Activated CD8-positive, alpha-beta T cell treated with anti-CD3 and anti-CD28 coated beads for 36 hours (primary cell): ENCODE measurements at places on chromosomes 7 and 10. TPM values are rescaled to one million over a fixed set of nuclear protein-coding genes. Genes with fewer than 3 reads are reported as not detected.

- no peak for DNase-seq
Observed at GRCh38 chr7:64045301-64046040, at the start of gene ZNF727. ZNF727 (plus strand) TSS chr7:64045434; CDS start chr7:64045622, 188 bp downstream.

DNA sequence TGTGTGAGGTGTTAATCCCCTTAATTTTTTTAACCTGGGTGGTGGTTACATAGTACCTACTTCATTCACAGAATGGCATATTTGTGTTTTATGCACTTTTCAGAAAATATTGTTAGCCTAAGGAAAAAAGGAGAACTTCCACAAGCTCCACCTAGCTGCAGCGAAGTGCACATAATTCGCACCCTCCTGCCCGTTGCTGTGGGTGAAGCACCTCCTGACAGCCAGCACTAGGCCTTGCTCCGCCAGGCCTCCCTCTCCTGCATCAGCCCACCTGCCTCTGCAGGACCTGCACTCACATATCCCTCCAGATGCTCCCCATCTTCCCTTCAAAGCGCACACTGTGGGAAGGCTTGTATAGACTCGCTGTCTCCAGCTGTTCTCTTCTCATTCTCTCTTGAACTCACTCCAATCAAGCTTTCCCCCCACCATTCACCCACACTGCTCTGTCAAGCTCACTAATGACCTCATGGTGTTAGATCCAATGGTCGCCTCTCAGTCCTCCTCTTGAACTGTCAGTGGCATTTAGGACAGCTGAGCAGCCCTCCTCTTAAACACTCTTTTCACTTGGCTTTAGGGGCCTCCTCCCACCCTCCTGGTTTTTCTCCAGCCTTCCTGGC is 20.7 kb upstream of the GRID1 start:
- no peak for DNase-seq

DNA sequence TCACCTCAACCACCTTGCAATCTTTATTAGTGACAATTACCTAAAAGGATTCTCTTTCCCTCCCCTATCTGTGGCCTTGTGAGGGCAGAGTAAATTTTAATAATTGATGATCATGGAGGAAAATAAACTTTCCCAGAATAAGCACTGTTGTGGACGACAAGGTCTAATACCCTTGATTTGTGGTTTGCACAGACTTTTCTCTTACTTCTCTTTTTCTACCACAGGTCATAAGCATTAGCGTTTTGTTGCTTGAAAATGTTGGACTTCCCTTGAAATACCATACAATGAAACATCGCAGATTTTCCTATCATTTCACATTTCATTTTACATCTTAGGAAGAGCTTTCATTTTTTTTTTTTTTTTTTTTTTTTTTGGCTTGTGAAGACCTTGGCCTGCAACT is 188.1 kb upstream of the TMEM72 start:
- no peak for DNase-seq

DNA sequence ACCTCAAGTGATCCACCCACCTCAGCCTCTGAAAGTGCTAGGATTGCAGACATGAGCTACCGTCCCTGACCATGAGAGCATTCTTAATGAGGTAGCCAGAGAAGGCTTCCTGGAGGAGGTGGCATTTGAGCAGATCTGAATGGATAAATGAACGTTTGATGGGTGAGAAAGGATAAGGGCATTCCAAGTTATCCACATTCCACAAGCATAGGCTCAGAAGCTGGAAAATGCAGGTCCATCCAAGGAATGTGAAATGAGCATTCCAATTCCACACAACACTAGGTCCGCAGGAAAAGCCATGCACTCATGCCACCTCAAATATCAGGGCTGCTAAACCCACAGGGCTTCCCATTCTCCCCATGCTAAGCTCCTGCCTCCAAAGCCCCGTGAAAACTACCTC is 17.0 kb downstream of the TMEM130 start:
- DNase-seq = no peak

GRCh38 chr10:33350041-33350440 is 15.6 kb upstream of the NRP1 start:
- no peak for DNase-seq

DNA sequence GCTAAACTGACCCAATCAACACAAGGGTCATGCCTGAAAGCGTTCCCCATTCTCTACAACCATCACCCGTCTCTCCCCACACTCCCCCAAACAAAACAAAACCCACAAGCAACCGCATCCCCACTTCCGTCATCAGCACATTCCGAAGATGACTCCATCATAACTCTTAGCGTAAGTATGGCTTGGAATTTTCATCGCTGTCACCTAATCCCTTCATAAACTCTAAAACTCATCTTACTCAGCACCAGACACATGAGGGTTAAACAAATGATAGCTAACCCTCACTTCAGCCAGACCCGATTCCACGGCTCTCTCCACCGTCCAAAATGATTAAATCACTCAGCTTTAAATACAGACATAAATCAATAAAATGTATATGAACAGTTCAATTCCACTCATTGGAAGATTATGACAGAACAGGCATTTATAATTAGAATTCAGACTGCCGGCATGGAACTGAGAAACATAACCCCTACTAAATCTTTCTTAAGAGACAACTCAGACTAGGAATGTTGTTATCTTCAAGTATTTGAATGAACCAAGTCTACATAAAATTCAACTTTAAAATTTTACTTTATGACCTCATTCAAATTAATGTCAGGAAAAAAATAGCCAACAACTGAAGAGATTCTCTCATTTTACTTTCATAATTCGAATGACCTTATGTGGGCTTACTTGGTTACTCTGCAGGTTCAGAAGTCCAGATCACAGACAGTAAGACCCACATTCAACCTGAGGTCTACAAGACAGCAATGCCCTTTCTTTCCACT is 215.9 kb downstream of the PARD3 start:
- DNase-seq = no peak

GRCh38 chr10:59575269-59575668 is 134.4 kb downstream of the SLC16A9 start:
- no peak for DNase-seq

GRCh38 chr7:33821970-33822369 is 83.4 kb upstream of the BMPER start:
- no peak for DNase-seq

- no peak for DNase-seq
Observed at GRCh38 chr7:47503281-47503680, 78.6 kb downstream of the TNS3 start.

GRCh38 chr7:55965100-55965470 is 700 bp downstream of the NIPSNAP2 start:
- DNase-seq = no peak

GRCh38 chr10:63142136-63142535 is 9.0 kb downstream of the NRBF2 start:
- DNase-seq = no peak

DNA sequence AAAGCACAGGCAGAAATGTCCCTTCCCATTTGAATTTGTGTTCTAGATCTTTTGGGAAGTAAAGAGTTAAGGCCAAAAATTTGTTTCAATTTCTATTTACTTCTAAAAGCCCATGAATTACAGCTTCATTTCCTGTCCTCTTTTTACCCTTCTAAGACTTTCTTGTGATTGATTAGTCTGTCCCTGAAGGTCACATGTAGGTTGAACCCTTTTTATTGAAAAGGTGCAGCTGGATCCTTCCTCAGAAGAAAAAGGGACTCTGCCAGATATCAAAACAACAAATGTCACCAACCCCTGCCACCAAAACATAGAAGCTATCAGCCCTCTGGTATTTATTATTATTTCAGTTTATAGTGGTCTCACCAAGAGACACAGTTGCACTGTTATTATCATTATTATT is 424.9 kb upstream of the DPP6 start:
- no peak for DNase-seq

DNA sequence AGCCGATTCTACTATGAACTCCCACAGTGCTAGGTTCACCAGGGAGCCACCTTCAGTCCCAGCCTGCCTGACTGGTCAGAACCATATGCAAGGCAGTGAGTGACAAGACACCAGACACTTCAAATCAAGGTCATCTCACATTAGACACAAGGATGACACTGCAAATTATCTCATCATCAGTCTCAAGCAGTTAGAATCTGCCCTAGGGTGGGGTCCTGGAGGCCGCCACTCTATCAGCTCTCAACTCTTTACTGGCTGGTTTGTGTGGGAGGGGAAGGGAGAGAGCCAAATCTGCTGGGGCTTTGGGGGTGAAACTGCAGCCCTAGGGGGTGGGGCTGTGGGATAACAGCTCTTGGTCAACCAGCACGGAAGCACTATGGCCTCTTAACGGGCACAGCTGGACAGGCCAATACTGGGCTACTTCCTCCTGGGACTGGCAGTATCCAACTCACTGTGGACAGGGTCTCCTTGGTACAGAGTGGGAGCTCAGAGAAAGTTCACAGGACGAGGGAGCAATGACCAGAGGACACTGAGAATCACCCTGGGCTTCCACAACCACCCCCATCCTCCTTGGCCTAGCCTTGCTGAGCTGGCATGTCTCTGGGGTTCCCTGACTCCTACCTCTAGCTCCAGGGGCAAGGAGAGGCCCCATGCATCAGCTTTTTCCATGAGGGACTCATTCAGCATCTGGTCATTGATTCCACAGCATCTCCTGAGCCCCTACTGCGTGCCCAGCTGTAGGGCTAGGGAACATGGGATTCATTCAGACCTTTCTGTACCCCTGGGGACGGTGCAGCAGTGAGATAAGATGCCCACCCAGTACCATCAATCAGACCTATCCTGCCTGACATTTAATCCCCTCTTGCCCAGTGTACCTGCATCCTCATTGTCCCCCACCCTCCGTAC is 5.4 kb downstream of the GPRIN2 start:
- DNase-seq = no peak

GRCh38 chr7:149490083-149490760 is 7.4 kb downstream of the ZNF746 start:
- no peak for DNase-seq

DNA sequence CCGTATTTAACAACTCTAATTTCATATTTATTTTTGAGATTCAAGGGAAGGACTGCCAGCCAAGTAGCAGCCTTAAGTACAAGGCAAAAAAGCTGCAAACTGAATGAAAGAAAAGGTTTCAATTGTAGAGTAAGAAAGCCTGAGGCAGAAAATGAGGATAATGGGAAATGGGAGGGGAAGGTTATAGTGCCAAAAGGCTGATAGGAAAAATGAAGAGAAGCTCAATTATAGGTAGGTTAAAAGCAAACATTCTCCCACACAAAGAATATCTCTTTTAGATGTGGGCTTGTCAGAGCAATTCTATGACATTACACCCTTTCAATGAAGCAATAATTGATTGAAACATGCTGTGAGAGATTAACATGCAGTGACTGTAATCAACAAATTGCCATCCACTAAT is 175.3 kb downstream of the RAPGEF5 start:
- DNase-seq = no peak

Gene ATXN7L1
- total RNA-seq = 4.8 TPM

Gene DRGX
- not detected for total RNA-seq

Gene SORCS1
- not detected for total RNA-seq

Gene ZNF282
- 29.7 TPM for total RNA-seq

Gene TRIL
- not detected for total RNA-seq

Gene GDI2
- total RNA-seq = 291 TPM

Gene UTF1
- not detected for total RNA-seq
